ENCODE measurements at places on chromosomes 2 and 18.

- no peak for DNase-seq
Measured at GRCh38 chr18:28961669-28962228, 784.8 kb upstream of the CDH2 start.

- no peak for DNase-seq
Measured at GRCh38 chr18:7592305-7593071, 25.4 kb downstream of the PTPRM start.

DNA sequence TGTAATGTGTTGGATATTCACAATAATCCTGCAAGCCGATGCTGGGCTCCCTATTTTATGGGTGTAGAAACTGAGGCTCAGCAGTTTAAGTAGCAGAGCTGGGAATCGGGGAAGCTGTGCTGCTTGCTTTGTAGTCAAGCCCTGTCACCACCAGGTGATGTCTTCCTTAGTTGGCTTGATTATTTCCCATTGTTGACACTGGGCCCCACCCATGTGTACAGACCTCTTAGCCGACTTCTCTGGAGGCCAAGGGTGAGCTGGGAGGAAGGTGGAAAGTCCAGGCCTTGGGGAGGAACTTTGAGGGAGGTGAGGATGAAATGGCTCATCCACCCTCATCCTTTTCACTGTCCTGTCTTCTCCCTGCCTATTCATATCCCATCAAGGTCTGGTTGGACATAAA, 60.0 kb downstream of the CAPN13 start:
- no peak for DNase-seq

DNA sequence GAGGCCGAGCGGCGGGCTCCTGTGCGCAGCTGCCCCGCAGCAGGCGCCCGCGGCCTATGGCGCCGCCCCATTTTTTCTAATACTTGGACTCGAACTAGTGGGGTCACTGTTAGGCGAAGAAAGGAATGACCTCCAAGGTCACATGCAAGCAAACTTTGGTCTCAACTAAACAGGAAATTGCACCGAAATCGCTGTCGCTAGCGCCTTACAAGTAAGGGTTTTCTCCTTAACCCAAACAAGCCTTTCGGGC, 339 bp downstream of the ACAA2 start:
- no peak for DNase-seq

DNA sequence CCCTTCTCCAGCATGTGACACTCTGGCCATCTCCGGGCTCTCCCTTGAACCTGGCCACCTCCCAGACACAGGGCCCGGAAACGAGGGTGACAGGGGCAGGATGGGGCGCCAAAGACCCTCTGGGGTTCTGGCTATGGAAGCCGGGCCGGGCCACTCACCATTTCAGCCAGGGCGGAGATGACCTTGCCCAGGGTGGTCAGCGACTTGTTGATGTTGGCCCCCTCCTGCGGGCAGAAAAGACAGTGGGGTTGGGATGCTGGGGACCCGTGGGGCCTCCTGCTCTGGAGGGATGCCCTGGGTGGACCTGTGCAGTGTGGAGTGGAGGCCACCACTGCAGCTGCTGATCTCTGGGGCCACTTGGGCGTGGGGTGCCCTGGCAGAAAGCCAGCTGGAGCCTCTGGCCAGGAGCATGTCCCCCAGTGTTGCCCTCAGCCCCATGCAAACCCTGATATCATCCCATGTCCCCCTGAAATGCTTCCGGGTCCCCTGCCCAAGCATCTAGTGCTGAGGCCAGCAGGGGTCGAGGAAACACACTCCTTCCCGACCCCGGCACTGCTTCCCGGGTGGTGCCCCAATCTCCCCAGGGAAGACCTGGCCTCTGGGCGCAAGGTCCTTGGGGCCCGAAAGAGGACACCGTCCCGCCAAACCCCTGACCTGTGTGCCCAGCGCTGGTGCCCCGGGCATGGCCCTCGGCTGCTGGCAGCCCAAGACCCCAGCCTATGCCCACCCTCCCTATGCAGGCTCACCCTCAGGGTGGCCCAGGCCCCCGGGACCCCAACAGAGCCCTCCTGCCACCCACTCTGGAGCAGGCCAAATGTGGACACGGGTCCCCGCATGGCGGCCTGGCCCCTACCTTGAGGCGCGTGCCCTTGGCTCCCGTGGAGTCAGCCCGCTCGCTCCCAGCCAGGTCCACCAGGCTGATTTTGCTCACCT, 36.9 kb downstream of the KIF1A start:
- DNase-seq: no peak

DNA sequence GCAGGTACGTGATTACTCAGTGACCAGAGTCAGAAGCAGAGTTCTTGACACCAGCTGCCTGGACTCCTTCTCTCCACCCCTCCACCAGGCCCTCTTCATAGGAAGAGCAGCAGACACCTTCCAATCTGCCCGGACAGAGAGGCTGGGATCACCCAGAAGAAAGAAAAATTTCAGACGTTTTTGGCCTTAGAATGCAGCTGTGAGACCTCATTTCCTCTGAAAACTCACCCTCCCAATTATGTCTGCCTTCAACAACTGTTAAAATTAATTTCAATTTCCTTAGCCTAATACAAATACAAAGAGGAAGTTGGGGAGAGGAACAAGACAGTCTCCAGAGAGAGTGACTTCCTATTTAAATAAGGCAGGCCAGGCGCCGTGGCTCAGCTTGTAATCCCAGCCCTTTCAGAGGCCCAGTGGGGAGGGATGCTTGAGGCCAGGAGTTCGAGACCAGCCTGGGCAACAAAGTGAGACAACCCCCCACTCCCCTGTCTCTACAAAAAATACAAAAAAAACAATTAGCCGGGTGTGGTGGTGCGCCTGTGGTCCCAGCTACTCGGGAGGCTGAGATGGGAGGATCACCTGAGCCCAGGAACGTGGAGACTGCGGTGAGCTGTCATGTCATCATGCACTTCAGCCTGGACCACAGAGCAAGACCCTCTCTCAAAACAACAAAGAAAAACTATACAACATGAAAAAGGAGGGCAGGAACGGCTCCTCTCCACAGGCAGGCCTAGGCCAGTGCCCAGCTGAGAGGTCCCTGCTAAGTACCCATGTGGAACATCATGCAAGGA, 1.6 kb downstream of the SLC66A2 start:
- DNase-seq: no peak

DNA sequence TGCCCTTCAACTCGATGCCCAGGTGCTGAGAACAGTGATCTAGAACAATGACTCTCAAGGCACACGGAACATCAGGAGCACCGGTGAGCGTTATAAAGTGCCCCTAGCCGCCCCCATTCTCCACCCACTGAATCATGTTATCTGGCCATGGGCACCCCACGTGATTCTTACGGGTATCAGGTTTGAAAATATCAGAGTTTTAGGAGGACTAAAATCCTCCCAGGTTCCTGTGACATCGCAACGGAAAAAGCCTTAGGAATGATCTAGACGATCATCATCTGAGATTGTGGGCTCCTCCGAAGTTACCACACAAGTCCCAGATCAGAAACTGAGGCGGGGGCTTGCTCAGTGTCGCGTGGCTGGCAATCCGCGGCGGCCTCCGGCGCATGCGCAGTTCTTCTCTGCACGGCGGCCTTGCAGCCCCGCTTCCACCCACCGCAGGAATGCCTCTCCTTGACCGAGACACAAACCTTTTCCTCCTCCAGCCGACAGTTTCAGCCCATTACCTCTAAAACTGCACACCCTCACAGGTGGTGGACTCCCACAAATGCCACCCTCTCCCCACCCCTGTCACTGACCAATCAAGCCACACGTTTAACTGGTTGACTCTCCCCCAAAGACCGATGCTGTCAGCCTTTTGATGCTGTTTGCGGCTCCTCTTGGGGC, 5.8 kb upstream of the MRPL33 start:
- DNase-seq: no peak

- DNase-seq: no peak
Measured at GRCh38 chr2:176985871-176986270, 226.7 kb upstream of the HNRNPA3 start.

- DNase-seq: no peak
Measured at GRCh38 chr2:64485331-64485730, 31.4 kb downstream of the LGALSL start.

GRCh38 chr2:169464882-169465281, 14.4 kb upstream of the BBS5 start:
- DNase-seq: no peak

- no peak for DNase-seq
Measured at GRCh38 chr2:129904532-129905446, 74.7 kb upstream of the RAB6C start.

- no peak for DNase-seq
Measured at GRCh38 chr2:177098001-177098613, 114.5 kb upstream of the HNRNPA3 start.

DNA sequence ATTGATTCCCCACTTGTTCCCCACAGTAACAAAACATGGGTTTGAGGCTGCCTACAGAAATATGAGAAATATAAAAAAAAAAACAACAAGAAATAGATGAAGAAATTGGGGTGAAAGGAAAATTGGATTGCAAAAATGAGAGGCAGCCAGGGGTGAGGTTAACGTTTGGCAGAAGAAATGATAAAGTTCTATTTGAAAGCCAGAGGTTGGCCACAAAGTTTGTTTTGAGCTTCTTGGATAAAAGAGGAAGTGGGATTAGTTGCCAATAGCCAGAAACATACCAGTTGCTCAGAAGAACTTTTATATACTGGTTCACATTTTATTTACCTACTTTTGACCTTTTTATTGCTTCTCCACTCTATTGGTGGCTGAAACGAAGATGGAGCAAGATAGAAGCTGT, 67.5 kb downstream of the FASTKD2 start:
- DNase-seq: no peak

- no peak for DNase-seq
Measured at GRCh38 chr2:10987439-10987838, 75.7 kb downstream of the KCNF1 start.

- no peak for DNase-seq
Measured at GRCh38 chr2:222866358-222866960, 5.6 kb downstream of the ACSL3 start.

- no peak for DNase-seq
Measured at GRCh38 chr2:61210332-61210981, 48.5 kb downstream of the C2orf74 start.
